ENCODE measurements at places on chromosomes 12 and 14.
A peak's percentile ranks its signal among the peaks of the same experiment; 100 is the strongest.

DNA sequence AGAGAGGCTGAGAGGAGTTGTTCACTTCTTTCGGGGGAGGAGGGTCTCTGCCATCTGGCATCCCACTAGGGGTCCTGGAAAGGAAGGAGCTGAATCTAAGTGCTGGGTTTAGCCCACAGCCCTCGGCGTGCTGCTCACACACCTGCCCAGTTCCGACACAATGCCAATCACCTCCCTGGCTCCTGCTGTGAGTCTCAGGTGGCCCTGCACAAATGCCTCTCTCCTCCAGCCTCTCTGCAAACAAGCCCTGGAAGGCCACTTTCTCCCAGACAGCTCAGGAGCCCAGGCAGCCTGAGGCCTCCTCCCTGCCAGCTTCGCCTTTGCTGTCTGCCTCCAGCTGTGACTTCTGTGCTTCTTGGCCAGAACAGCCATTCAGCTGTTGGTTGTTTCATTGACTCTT, 51.2 kb downstream of the SMIM41 start:
- no peak for DNase-seq

- no peak for DNase-seq
These were observed 102.5 kb upstream of the EIF5 start for GRCh38 chr14:103231376-103232019.

DNA sequence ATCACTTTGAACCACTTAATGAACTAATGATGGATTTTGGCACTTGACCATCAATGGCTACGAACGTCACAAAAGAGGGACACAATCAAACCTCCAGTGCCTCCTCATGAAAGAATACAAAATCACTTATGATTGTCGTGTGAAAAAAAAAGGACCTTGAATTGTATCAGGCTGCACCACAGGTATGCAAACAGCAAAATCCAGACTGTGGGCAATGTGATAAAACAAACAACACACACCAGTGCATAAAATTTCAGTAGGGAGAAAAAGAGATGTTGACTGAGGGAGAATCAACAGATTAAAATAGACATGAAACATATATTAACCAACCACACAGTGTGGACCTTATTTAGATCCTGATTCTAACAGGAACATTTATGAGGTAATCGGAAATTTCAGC, 2.6 kb downstream of the TSPAN8 start:
- DNase-seq, result no peak

GRCh38 chr12:3242199-3242863, 165.2 kb downstream of the TSPAN9 start:
- no peak for DNase-seq

DNA sequence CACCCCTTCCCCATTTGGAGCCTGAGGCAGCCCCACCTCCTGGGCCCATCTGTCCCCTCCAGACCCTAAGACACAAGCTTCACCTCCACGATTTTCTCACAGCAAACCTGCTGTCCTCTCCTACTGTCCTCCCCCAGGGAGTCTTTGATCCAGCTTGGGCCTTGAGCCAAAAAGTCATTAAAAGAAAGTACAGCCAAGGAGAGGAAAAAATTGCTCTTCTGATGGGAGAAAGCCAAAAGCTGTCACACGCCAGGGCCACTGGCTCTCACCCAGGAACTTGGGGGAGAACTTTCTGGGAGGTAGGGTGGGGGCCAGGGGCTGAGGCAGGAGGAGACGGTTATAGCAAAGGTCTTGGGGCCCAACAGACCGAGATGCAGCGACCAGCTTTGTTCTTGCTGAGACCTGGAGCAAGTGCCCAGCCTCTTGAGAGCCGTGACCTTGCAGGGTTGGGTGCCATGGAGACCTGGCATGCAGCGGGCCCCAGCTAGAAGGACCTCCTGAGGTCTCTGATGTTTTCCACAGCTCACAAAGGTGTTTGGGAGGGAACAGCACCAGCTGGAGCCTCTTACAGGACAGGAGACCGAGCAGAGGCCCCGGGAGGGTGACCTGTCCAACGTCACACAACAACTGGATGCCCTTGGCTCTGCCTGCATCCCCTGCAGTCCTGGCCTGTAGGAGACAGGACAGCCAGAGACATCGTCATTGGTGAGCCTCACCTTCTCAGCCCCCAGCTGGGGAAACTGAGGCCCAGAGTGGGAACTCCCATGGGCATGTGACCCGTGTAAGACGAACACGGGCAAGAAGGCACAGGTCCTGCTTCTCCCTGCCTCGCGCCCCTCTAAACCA, 124.5 kb downstream of the CALM1 start:
- no peak for DNase-seq

GRCh38 chr12:116324654-116325335, 47.3 kb upstream of the MED13L start:
- DNase-seq, result no peak

GRCh38 chr12:7018350-7019042, at the start of gene LPCAT3:
LPCAT3 (minus strand) TSS chr12:7018476; CDS start chr12:7018424, 52 bp downstream.
- DNase-seq, result peak; percentile 89

DNA sequence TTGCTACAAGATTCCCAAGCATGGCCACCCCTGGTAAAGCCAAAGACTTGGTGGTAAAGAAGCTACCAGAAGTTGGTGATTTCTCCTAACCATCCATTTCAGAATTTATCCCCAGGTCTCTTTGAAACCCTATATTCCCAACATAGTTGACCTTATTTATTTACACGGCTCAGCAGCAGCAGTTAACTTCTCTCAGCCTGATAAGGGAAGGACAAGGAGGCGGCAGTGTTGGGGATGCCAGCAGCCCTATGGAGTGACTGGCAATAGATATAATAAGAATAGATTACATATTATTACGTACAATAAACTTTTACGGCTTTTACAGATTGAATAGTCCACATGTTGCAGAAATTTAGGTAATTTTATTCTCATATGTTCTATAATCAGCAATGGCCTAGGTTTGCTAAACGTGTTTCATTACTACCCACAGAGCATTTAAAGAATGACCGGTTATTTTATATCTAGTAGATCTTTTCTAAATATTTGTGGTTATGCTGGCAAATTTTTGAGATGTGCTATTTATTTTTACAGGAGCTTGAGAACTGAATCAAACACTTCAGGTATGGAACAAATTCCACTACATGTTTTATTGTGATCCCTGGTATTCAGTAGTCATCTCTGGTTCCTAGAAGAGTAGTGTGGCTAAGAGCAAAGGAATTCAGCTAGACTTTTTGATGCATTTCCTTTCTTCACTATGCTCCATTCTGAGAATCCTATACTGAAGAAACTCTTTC, 19.8 kb upstream of the PALS1 start:
- DNase-seq, result no peak

DNA sequence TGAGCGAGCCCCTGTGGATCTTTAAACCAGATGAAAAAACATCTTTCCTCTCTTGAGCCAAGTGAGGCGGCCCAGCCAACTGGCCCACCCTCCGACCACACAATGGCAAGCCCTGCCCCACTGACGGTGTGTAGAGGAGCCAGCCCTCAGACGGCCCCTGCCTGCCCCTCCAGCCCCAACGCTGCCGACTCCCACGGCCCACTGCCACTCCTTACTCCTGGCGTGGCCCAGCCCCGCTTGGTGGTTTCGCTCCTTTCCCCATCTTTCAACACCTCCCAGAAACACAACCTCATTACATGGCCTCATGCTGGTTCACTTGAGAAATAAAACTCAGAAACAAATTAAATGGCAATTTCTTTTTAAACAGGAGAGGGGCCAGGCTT, 80.6 kb upstream of the DICER1 start:
- no peak for DNase-seq

DNA sequence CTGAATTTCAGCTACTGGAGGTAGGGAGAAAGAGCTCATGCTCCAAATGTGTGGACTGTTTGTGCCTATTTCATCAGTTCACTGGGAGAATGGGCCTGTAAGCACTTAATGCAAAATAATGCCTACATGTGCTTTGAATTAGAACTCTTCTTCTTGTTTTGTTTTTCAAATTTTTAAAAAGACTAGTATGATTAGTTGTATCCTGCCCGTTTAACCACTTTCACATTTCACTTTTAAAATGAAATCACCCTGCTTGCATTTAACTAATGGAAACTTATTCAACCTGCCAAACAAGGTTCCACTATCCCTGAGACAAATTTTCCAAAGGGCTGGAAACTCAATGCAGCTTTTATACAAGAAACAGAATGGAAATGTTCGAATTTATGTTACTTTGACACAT, 79.7 kb downstream of the SAMD4A start:
- DNase-seq, result no peak

- no peak for DNase-seq
These were observed 15.4 kb upstream of the LRP6 start for GRCh38 chr12:12282202-12282601.

DNA sequence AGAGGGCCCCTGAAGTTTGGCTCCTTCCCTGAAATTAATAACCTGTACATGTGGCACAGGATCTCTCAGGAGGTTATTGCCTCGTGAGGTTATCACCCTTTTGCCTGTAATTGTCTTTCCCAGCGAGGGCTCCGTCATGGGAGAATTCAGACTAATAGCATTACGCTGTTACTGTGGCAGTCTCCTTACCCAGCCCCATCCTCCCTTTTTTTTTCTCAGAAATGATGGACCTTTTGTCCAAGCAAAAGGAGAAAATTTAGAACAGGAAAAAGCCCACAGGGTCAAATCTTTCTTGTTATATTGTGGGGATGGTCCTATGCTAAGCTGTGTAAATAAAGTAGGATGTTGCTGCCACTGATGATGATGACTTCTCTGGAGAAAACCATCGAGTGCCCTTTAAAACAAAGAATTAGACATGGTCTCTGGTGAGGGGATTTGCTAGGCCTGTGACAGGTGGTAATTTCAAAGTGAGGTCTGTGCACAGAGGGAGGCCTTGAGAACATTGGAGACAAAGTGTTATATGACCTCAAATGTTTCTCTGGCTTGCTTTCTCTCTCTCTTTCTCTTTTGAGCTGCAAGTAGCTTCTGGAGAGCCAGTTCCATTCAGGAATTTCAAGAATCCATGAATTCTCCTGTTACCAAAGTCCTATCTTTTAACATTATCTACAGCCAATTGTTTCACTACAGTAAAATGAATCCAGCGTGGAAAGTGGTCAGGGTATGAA, 357.2 kb downstream of the BMP4 start:
- no peak for DNase-seq

DNA sequence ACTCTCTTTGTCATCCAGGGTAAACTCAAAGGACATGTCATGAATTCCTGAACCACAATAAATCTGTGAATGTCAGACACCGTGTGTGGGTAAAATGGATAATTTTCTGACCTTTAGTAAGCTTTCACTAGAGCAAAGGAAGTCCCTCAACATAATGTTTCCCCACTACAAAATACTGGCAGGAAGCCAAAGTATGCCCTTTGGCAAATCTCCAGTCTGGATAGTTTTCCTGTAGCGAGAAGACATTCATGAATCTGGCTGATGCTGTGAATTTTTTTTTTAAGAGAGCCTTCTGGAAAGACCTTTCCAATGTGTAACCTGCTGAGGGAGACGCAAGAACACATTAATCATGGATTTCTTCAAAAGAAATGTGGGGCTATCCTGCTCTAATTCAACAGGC, 389.6 kb upstream of the DDHD1 start:
- no peak for DNase-seq

DNA sequence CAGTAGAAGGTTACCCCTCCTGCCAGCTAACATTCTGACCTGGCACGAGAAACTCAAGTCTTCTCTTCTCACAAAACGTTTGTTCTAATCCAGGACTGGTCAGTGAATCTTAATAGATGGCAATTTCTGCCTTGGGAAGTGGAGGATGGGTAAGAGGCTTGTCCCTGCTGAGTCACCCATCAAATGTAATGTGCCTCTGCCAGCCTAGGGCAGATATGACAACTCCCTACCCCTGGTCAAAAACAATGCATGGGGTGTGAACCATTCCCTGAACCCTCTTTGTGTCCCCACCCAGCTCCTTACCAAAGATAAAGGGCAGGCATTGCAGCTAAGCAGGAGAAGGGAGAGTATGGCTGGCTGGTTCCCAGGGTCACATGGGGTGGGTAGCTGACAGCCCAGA, 1052.9 kb downstream of the GALC start:
- no peak for DNase-seq

- no peak for DNase-seq
These were observed 25.5 kb upstream of the NPFF start for GRCh38 chr12:53532524-53533445.

DNA sequence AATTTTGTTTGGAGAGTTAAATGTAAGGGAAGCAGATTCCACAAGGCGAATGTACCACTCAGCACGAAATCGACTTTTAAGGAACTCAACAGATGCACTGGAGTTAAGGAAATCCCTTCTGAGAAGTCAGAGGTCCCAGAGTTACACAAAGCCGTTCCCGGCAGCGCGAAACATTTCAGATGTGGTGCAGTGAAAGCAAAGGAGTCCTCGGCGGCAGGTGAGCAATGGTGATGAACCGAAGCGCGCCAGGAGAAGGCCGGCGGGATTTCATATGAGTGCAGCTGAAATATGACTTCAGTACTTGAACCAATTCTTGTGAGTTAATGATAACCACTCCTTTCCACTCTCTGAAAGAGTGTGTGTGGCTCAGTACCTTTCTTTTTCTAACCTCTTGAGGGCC, 183.2 kb downstream of the GRIP1 start:
- DNase-seq, result no peak

GRCh38 chr12:42260518-42260917, 22.5 kb upstream of the YAF2 start:
- no peak for DNase-seq

GRCh38 chr12:81329085-81329484, 251.2 kb downstream of the ACSS3 start:
- DNase-seq, result no peak

DNA sequence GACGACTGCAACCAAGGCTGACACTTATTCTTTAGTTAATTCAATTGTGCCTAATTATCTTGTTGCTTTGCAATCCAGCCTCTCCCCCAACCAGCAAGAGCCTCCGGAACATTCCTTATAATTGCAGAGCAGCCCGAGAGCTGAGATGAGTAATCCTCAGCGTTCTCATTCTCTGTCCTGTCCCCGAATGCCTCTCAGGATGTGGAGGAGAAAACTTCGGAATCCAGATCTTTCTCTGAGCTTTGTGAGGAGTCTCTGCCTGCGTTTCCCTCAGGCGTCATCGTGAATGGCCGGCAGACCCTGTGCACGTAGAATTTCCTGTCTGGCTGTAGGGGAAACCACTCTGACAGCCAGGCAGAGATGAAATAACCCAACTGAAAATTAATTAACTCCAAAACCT, 160.5 kb upstream of the DIO3 start:
- no peak for DNase-seq

DNA sequence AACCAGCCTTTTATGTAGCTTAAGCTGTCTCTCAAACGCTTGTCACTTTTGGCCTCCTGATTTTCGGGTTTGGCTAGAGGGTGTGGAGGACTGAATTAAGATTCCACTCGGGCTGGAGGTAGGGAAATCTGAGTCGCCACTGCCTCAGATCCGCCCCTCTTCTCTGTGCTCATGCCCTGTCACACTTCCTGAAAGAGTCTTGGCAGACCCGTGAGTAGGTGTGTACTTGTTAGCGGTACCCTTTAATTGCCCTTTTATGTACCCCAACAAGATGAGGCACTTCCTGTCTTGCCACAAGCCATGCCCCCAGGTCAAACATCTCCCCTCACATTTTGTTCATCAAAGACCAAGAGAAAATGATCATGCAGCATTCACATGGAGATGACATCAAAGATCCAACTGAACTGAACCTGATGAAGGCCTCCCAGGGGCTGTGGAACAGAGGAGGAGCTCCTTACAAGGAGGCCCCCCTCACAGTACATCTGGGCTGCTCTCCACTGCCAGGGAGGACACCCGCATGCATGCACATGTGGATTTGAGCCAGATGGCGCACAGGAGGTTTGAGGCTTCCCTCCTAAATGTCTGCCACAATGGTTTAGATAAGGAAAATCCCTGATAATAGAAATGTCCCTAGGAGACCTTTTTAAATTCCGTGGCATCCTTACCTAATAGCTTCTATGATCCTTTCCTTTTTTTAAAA, 86.5 kb upstream of the CDKN3 start:
- no peak for DNase-seq

GRCh38 chr12:32413412-32413811, 14.1 kb downstream of the FGD4 start:
- no peak for DNase-seq

- no peak for DNase-seq
These were observed 141.2 kb downstream of the SAMD4A start for GRCh38 chr14:54708161-54708560.

Data from stimulated activated CD4-positive, alpha-beta T cell treated with anti-CD3 and anti-CD28 coated beads, Interleukin-1b, Interleukin-23, amount 100 ng/mL, for 1 hour (primary cell).